SK-MEL-5 (cell line): ENCODE measurements at places on chromosomes 16 and 17. TPM values are rescaled to one million over a fixed set of nuclear protein-coding genes. Genes with fewer than 3 reads are reported as not detected.

The NEUROD2 gene
- total RNA-seq, result not detected in 2 replicates

The GPR139 gene
- not detected in 2 replicates for total RNA-seq

The SLC47A2 gene
- not detected in 2 replicates for total RNA-seq

The TPSG1 gene
- total RNA-seq, result not detected in 2 replicates

The KCTD19 gene
- total RNA-seq, result 0.19 TPM in 1 of 2 replicates, not detected in the other

The HES7 gene
- not detected in 2 replicates for total RNA-seq

The TMEM204 gene
- total RNA-seq, result not detected in 2 replicates

The C16orf90 gene
- total RNA-seq, result not detected in 2 replicates

- DNase-seq, result no peak
Measured at GRCh38 chr16:29148867-29149272, 164.0 kb downstream of the LAT start.

DNA sequence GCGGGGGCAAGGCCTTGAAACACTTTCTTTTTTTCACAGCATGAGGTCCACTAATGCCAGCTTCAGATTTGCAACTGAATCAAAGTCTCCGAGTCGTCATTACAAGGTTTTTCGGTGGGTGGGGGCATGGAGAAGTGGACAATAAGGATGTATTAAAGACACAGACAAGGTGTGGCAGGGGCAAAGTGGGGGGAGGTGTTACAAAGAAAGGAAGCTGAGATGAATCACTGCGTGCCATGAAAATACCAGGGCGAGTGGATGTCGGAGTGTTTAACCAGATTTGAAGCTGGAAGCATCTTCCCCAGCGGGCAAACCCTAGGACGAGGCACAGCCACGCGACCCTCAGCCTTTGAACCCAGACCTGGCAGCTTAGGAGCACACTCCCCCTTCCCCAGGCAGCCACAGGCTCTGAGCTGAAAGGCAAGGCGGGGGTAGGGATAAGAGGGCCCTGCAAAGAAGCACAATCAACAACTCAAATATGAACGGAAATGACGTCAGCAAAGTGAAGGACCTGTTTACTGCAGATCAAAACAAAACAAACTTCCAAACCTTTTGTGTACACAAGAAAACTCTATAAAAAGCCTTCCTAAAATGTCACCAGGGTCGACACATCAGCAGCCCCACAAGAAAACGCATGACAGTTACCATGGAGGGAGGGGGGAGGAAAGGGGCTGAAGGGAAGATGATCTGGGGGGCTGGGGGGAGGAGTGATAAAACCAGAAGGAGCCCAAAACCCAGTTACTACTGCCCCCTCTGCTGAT is 5.6 kb upstream of the ZFHX3 start:
- peak; percentile 32 for DNase-seq

DNA sequence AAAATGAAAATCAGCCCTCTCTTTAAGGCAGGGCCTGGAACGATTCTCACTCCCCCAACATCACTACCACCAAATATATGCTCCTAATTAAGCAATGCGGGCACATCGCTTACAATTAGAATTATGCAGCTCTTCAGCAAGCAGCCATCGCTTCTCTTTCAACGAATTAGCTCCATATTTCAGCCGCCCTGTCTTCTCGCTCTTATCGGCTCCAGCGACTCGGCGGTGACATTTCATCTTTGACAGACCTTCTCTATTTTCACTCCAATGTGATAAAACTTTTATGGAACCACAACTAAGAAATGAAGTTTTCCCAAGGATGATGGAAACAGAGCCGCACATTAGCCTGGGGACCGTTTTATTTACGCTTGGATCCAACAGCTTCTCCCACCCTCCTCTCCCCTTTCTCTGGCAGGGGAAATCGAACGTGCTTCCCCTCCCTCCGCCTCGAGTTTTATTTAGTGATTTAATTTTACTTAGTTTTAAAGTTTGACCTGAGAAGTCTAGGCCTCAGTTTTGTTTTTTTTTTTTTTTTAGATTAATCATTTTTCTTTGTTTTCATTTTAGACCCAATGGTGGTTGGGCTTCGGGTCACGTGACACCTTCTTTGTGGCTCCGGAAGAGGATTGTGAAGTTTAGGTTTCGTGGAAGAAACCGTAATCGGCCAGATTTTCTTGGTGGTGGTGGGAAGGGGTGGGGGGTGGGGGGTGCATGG is 3.1 kb upstream of the HOXB2 start:
- no peak for DNase-seq

DNA sequence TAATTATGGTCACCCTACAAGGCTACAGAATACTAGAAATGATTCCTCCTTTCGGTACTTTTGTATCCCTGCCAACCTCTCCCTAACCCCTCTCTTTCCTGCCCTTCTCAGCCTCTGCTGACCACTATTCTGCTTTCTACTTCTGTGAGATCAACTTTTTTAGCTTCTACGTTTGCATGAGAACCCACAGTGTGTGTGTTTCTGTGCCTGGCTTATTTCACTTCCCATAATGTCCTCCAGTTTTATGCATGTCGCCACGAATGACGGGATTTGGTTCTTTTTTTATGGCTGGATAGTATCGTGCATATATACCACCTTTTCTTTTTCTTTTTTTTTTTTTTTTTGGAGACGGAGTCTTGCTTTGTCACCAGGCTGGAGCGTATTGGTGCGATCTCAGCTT is 92.1 kb downstream of the RAP1GAP2 start:
- DNase-seq, result no peak

DNA sequence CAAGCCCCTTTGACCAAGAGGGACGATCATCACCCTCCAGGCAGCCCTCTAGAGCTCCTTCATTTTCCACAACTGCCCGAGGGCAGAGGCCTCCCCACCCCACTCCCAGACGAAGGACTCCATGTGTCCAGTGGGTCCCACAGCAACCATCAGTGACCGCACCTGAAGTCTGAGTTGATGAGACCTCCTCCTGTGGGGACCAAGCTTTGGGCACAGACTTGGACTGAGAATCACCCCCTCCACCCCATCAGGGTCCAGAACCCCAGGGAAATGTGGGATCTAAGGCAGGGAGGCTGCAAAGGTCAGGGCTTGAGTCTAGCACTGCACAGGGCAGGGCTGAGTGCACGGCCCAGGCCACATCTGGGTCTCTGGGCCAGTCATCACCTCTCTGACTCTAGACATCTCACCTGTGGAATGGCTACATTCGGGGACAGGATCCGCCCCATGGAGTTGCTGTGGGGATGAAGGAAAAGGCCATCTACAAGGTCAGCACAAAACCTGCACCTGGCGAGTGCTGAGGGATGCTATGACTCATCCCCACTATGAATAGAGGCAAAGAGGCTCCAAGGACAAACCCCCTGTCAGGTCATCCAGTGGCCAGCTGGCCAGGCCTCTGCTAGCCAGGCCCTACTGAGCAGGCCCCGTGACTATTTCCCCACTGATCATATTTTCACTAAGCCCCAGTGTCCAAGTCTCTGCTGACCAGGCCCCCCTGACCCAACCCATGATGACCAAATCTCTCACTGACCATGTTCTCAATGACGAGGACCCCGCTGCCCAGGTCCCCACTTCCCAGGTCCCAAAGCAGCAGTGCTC is 38.4 kb downstream of the TNFRSF13B start:
- DNase-seq, result no peak

DNA sequence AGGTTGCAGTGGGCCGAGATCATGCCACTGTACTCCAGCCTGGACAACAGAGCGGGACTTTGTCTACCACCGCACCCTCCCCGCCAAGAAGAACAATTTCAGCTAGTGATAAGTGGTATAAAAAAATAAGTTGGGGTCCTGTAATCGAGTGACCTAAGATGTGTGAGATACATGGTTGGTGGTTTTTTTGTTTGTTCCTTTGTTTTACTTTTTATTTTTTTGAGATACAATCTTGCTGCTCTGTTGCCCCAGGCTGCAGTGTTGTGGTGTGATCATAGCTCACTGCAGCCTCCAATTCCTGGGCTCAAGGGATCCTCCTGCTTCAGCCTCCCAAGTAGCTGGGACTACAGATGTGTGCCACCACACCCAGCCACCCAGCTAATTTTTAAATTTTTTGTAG is 58.7 kb downstream of the PITPNC1 start:
- DNase-seq, result no peak

DNA sequence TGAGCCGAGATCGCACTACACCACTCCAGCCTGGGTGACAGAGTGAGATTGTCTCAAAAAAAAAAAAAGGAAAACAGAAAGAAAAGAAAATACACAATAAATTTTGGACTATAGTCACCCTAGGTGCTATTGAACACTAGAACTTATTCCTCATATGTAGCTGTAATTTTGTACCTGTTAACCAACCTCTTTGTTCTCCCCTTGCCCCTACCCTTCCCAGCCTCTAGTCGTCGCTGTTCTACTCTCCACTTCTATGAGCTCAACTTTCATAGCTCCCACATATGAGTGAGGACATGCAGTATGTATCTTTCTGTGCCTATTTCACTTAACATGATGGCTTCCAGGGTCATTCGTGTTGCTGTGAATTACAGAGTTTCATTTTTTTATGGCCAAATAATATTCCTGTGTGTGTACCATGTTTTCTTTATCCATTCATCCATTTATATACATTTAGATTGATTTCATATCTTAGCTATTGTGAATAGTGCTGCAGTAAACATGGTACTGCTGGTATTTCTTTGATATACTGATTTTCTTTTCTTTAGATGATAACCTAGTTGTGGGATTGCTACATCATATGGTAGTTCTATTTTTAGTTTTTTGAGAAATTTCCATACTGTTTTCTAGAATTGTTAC is 28.3 kb downstream of the VPS35L start:
- DNase-seq, result peak; percentile 69

DNA sequence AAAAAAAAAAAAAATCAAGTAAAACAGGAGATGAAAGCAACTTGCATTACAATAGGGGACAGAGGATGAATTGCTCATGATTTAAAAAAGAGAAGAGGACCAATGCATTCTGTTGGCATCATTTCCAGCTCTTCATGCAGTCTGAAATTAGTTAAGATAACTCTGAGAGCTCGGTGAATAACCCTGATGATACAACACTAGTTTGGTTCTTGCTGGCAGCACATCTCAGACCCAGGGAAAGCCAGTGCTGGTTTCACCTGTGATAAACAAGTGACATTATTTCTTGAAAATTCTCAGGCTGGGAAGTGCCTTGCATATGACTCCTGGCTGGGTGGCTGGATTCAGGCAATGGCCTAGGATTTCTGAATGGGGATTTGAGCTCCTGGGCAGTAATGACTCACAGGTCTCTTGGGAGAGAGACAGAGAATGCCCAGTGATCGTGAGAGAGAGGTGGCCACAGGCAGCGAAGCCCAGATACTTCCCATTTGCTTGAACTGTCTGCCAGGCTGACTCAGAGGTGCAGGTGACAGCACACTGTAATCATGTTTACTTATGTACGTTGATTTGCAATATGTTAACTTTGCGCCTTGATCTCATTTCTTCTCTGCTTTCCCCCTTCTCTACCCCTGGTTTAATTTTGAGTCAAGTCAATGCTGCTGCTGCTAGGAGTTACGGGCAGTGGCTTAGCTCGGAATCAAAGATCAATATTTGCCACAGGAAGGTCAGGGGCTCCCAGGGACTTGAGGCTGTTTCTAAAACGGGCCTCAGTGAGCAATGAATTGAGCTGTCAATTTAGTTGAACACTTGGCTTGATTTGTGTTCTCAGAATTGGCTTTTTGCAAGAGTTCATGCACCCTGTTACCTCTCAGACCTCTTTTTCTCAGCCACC is 27.1 kb downstream of the ARSG start:
- DNase-seq, result peak; percentile 86

DNA sequence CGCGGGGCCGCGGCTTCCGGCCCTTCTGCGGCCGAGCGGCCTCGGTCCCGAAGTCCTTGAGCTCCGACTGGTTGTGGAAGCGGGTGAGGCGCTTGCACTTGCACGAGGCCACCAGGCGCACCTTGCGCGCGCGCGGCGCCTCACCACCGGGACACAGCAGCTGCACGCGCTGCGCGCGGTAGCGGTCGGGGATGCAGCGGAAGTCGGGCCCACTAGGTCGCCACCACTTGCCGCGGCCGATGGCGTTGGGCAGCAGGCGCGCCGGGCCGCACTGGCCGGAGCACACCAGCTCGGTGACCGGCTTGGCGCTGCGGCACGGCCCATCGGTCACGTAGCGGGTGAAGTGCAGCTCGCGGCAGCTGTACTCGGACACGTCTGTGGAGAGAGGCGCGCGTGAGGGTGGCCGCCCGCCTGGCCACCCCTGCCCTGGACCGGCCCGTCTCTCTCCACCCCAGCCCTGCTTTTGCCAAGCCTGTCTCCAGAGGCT is 3.2 kb downstream of the SOST start:
- no peak for DNase-seq

DNA sequence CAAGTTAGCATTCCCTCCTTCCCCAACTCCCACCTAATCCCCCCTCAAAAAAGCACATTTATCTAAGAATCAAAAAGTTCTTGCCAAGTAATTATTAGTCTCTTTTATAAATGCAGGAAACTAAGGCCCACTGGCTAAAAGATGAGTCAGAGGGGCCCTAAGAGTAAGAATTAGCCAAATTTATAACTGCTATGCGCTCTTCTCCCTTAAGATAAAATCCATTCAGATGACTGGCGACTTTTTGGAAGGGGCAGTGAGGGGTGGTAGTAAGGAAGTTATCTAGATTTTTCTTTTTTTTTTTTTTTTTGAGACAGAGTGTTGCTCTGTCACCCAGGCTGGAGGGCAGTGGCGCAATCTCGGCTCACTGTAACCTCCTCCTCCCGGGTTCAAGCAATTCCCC is 17.1 kb downstream of the ZNF652 start:
- no peak for DNase-seq

GRCh38 chr17:29650396-29650795 is 27.7 kb upstream of the CORO6 start:
- DNase-seq, result no peak

DNA sequence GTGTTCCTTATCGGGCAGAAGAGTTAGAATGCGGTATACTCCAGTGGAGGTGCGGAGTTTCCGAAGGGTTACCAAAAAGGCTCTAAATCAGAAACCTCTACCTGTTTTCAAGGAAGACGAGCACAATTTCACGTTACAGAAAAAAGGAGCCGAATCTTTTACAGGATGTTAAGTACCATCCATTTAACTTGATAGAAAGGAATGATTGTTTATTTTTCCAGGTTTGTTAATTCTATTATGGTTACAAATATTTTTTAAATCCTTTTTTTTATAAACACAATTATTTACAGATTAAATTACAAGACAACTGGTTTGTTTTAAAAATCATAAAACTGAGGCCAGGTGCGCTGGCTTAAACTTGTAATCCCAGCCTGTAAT is 18.2 kb downstream of the ZNF213 start:
- no peak for DNase-seq

- peak; percentile 97 for DNase-seq
Measured at GRCh38 chr16:87853411-87854052, 15.8 kb downstream of the SLC7A5 start.
